Stimulated activated CD4-positive, alpha-beta T cell treated with anti-CD3 and anti-CD28 coated beads, TNF-alpha, amount 100 ng/mL, for 4 hours (primary cell): ENCODE measurements at places on chromosomes 3 and 15.

DNA sequence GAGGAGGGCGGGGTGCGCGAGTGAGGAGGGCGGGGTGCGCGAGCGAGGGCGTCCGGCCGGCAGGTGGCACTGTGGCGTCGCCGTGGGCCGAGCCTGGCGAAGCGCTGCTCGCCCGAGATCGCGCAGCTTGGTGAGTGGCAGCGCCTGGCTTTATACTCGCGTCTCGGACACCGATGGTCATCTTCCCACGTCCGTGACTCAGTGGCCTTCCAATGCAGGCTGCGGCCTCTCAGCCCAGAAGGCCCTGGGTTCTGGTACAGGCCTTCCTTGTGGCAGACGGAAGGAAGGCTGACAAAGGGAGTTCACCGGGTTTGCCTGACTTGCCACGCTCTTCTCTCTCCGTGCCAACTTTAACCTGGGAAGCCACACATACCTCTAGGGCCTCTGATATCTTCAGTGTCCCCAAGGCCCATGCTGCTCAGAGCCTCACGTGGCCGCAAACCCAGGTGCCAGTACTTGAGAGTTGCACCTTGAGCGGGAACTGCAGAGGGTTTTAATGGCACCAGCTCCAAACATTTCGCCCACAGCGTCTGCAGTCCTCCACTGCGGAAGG is 195.3 kb upstream of the LYSMD4 start:
- peak; percentile 82 for DNase-seq

DNA sequence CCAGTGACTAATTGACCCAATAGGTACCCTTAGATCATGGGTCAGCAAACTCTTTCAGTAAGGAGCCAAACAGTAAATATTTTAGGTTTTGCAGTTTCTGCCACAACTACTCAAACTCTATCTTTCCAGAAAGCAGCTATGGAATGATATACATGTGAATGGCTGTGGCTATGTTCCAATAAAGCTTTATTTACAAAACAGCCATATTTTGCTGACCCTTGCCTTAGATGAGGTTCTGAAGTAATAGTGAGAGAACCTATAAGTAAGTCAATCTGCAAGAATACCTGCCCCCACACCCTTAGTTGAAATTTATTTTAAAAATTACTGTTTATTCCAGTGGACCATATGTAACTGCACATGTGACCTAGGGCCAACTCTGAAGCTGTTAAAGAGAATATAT is 134.0 kb downstream of the CMSS1 start:
- DNase-seq: no peak

DNA sequence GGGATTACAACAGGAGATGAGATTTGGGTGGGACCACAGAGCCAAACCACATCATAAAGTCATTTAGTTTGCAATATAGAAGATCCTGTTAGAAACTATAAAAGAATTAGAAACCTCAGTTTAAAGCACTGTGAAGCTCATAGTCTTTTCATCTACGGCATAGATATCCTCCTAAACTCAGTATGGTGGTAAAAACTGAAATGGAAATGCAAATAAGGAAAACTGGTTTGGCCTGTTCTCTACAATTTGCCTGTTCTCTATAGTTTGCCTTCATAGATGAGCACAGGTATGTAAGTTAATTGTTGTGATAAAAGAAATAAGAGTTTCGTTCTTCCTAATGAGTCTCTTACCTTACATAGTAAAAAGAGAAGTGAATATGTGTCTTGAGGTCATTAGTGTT is 331.6 kb upstream of the ARL6 start:
- no peak for DNase-seq

DNA sequence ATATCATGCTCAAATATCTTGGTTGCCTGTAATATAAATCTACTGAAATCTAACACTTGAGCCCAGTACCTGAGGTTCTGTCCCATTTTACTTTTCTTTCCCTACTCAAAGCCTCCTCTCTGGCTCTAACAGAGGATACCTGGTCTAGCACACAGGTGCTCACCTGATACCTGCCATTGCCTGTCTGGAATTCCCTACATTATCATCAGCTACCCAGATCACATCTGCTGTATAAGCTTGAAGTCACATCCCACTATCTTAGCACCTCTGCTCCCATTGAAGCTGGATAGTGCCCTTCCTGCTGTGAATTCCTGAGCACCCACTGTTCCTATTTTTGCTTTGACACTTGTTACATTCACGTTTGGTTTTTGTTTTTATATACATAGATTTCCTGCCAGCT is 30.5 kb downstream of the GYG1 start:
- no peak for DNase-seq

DNA sequence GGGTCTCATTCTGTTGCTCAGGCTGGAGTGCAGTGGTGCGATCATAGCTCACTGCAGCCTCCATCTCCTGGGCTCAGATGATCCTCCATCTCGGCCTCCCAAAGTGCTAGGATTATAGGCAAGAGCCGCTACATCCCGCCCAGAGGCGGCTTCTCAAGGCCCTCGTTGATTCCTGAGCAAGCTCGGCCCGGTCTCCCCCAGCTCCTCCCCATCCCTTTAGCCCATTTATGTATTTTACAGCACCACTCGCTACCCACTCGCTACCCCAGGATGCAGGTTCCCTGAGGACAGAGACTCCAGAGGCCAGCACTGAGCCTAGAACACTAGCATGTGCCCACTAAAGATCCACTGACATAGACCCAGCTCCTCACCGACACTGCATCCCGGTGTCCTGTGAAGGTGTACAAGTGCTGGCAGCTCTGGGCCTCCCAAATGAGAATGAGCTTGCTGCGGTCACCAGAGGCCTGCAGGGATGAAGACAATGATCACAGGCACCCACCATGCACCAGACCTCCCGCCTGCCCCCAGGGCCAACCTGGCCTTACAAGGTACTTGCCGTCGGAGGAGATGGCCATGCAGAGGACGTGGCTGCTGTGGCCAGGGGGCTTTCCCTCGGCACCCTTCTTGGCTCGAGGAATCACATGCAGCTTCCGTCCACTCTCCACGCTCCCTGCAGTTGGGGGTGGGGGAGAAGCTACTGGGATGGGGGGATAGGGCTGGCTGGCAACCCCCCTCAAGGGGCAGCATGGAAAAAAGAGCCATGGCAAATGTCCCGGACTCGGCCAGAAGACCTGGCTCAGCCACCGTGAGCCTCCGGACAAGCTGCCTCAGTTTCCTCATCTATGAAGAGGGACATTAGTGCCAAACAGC is 5.6 kb downstream of the RRP9 start:
- no peak for DNase-seq

- DNase-seq: no peak
Measured at GRCh38 chr3:166526881-166527280, 689.7 kb upstream of the BCHE start.

DNA sequence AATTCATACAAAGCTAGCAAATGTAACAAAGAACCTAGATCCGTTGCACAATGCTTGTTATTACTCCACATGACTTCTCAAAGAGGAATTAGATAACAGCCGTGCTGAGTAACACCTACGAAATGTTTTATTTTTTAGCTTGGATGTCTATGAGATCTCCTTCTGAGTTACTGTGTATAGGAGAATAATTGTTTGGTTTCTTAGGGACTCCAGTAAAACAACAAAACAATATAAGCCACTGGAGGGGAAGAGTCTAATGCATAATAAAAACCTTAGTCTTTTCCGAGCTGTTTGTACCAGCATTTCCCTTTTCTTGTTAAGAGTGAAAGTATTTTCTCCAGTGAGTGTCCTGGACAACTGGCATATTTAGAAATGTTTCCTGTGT is 15.6 kb downstream of the SNAP23 start:
- DNase-seq: no peak

DNA sequence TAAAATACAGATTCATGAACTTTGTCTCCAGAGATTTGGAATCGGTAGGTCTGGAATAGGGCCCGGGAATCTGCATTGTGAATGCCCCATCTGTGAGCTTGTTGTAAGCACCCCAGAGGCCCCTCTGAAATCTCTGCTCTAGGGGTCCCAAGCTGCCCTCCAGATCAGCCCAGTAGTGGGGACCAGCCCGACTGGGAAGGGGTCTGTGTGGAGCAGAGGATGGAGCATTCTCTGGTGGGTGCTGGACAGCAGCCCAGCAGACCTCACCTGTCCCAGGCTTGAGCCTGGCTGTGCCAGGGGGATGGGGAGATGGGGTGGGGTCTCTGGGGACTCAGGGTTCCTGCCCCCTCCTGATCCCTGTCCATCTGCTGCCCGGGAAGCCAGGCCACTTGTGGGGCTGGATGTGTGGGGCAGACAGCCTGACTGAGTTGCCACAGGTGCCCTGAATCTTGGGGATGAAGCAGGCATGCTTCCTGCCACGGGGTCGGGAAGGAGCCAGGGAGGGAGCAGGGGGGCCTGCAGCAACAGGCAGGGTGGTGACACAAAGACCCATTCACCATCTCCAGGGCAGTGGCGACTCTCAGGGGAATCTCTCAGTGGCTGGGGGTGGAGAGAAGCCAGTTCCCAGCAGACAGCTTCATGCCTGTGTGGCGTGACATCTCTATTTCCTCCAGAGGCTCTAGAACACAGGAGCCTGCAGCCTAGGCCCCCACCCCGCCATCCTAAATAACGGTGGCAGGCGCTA is 99.3 kb downstream of the WNT7A start:
- DNase-seq: no peak

DNA sequence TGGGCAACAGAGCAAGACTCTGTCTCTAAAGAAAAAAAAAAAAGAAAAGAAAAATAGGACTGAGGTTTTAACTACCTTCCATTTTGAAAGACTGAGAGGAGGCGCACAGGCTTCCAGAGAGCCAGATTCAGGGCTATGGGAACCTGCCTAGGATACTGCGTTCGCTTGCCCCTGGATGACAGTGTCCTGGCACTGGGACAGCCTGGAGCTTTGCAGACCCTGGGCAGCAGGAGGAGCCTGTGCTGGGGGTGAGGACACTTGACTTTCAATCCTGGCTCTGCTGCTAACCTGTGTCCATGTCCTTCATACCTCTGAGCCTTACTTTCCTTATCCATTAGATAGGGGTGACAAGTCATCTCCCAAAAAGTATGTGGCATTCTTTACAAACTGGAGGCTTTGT is 31.2 kb downstream of the CD276 start:
- DNase-seq: no peak

- DNase-seq: peak; percentile 55
Measured at GRCh38 chr3:18424729-18425640, at the start of gene SATB1. TSS of gene SATB1 (minus strand) at chr3:18425339. CDS start at chr3:18420967, 4,372 bp downstream.

DNA sequence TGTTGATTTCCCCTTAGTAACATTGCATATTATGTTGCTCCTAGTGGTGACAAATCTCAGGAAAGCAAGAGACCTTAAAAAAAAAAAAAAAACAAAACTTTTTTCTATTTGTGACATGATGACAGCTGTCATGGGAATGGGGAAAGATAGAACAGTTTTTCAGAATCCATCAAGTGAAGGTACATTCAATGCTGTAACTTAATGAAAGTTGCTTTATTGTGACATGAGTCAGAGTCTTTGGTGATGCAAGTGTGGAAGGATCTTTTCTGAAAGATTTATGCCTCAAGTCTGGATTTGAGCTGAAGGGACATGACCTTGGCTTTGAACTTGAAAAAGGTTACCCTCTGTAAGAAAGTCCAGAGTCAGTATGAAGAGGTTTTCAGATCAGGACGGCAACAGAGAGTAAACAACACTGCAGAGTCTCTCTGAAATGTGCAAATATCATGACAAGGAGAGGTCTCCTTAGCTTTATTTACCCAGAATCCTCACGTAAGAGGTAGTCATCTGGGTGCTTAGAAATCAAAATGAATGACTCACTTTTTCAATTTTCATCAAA is 424.7 kb downstream of the CNTN4 start:
- no peak for DNase-seq

DNA sequence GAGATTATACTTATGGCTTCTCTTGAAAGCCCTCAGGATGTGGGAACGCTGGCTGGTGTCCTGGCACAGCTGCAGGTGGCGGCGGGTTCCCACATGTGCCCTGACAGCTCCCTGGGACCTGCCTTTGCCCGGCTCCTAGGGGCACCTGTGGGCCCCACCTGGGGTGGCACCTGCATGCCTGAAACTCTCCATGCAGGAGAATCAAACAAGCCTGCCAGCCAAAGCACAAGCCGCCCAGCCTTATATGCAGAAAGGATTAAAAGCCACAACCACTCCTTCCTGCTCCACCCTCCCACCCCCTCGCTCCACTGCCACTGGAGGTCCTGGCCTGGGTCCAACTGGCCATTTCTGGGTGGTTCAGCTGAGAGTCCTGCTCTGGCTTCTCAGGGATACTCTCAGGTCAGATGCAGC is 18.1 kb downstream of the TRPM1 start:
- DNase-seq: no peak

GRCh38 chr15:93126599-93126998 is 37.6 kb upstream of the RGMA start:
- no peak for DNase-seq

DNA sequence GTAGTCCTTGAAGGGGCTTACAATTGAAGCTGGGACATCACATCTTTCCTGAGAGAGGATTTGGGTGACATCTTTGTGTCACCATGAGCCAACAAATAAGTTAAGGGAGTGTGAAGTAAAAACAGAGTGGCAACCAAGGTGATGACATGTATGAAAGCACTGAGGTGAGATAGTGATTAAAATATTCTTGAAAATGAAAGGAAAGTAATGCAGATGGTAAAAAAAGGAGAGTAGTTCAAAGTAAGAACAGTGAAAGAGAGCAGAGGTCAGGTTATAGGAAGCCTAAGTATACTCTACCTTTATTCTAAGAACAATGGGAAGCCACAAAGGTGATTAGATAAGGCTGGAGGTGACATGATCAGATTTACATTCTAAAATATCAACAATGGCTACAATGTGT is 486.1 kb downstream of the DIPK2A start:
- no peak for DNase-seq

DNA sequence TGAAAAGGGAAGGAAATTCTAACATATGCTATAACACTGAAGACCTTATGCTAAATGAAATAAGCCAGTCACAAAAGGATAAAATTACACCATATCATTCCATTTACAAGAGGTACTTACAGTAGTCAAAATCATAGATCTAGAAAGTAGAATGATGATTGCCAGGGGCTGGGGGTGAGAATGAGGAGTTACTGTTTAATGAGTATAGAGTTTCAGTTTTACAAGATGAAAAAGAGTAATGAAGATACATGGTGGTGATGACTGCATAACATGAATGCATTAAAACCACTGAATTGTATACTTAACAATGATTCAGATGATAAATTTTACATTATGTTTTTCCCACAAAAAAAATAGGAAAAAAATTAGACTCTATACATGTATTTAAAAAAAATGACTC is 152.6 kb downstream of the SCAPER start:
- no peak for DNase-seq

GRCh38 chr3:139937674-139938279 is 2.8 kb downstream of the CLSTN2 start:
- DNase-seq: no peak

DNA sequence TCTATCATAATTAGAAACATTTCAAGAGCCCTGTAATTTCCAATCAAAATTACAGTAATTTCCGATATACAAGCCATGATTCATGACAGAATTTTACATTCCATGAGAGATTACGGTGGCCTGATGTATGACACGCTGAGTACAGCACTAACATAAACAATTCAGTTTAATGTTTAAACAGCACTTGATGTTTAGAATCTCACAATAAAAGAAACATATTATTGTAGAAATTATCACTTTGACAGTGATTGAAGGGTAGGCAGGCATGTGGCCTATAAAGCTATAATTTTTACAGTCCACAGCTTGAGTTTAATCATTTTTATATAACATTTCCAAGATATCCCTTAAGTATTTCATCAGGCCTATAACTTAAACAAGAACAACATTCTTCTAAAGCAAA is 48.5 kb downstream of the SATB1 start:
- DNase-seq: no peak
